Common myeloid progenitor, CD34-positive (primary cell): ENCODE measurements at places on chromosomes 4 and X.

GRCh38 chr4:144355811-144356757 lies 215.6 kb upstream of the GYPA start:
- peak; percentile 74 for DNase-seq

DNA sequence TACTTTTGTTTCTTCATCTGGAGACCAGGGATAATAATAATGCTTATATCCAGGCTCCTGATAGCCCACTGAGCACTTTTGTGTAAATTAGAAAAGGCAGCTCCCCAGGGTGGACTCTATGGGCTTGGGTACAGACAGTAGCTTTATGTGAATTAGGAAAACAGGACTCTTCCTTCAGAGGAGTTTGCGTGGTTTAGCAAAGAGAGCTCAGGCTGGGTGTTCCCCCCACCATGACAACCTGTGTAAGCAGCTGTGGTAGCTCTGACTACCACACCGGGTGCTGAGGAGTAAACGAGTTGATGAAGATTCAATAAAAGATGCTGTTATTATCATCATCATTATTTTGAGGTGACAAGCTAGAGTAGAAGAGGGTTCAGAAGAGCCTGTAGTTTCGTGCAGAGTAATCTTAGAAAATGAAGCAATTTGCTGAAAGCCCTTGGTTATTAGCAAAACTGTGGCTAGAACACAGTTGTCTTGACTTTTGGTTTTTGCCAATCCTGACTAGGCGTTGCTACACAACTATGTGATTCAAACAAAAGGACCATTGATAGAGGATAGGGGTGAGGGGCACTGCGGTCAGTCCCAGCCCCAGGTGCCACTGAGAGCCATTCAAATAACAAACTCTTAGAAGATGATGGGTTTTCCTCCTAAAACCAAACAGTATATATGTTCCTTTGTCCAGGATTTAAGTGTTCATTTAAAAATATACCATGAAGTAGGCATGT lies 60.6 kb upstream of the LIMCH1 start:
- no peak for DNase-seq

DNA sequence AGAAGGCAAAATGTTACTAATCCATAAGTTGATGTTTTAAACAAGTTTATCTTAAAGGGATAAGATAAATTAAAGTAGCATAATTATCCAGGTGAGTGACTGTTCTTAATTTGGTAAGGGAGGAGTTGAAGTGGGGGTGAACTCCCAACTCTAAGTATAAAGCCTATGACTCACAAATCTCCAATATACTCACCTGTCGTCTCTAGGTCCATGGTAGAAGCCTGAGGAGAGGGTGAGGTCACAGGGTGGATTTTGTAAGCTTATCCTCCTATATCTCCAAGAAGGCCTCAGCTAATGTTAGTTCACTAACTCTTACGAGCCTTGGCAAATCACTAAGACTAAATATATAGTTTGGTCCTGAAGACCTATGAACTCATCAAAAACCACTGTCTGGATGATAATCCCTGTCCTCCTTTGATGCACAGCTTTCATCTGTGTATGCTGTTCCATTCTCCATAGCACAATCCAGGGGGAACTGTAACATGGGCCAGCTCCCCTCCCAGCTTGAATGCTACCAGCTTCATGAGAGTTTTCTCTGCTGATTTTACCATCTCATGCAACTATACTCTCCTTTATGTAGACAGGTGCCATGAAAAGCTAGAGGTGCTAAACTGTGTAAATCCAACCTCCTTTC lies 158.7 kb downstream of the BTC start:
- no peak for DNase-seq

GRCh38 chr4:76733068-76733771 lies 164.7 kb downstream of the SOWAHB start:
- DNase-seq, result no peak

DNA sequence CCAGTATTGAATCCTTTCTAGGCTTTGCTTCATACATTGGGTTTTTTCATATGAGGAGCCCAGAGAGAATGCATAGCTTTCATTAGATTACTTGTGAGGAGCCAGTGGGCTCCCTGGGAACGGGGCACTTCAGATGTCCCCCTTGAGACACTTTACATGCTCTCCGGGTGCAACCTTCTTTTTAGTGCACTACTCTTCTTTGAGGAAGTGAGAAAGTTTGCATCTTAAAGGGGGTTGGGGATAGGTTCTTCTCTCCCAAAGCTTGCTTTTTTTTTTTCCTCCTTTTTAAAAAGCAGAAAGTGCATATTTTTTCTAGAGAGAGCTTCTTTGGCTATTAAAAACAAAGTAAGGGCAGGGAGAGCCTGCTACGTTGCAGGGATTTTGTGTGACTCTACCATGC lies 4.3 kb downstream of the HADH start:
- DNase-seq, result peak; percentile 22

- DNase-seq, result no peak
Observed at GRCh38 chr4:160423879-160424451, 1321.1 kb downstream of the RAPGEF2 start.

DNA sequence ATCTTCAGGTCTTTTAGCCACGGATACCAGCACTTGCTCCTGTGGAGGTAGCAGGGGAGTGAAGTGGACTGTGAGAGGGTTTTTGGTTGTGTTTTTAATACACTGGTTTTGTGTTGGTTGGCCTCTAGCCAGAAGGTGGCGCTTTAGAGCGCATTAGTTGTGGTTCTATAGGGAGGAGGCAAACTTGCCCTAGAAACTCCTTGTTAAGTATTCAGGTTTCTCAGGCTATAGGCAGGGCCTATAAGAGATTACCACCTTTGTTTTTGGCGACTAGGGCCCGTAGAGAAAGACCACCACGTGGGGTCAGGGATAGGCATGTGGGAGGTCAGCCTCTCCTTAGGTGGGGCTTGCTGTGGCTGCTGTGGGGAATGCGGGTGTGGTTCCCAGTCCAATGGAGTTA lies 221.6 kb upstream of the SPANXN4 start:
- no peak for DNase-seq

DNA sequence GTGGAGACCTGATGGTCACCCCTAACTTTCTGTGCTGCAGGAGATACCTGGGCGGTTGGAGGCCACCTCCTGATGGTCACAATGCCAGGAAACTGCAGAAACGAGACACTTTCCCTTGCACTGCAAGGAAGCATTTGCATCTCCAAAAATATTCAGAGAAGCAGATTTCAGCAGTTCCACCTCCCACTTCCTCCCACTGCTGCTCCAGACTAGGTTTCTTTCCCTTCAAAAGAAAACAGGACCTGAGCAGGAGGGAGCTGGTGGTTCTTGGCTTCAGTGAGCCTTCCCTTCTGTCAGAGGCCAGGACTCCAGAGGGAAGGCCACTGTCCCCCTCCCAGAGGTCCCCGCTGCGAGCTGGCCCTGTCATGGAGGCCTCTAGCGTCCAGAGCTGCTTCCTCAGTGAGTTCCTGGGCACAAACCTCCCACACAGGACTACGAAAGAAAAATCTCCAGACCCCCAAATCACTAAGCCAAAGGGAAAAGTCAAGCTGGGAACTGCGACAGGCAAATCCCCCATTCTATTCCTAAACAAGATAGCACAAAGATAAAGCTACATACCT lies 35.9 kb downstream of the GPM6B start:
- no peak for DNase-seq

GRCh38 chrX:14594521-14594920 lies 65.2 kb downstream of the GLRA2 start:
- DNase-seq, result no peak

DNA sequence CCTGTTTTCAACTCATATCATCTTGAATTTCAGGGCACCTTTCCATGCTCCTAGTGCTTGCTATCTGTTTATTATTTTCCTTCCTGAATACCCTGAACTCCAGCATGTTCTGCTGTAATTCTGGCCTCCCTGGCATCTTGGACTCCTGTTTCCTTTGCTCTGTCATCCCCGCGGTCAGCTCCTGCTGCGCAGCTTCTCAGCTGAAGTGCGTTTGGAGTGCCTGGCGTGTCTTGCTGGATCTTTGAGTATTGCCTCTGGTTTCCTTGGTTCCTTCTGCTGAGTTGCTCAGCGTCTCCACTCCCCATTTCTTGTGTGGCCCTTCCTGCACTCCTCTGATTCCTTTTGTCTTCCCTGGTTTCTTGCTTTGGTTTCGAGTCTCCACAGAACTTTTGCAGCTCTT lies 84.4 kb downstream of the HTT start:
- no peak for DNase-seq

DNA sequence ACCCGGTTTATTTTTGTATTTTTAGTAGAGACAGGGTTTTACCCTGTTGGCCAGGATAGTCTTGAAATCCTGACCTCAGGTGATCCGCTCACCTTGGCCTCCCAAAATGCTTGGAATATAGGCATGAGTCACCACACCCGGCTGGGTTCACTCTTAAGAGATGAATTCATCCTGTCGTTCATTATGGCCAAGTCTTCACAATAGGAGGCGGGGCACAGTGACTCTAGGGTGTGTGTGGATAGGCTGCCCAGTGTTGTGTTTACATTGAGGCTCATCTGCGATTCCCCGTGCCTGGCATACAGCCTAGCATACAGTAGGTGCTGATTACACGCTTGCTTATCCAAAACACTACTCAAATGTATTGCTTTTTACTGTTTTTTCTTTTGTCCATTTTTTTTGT lies 41.3 kb upstream of the IGFBP7 start:
- DNase-seq, result no peak

- DNase-seq, result no peak
Observed at GRCh38 chr4:70382691-70383181, at the start of gene SMR3B. Gene SMR3B, plus strand, starts transcription at chr4:70383131. Its CDS starts 1,380 bp downstream, at chr4:70384511.

DNA sequence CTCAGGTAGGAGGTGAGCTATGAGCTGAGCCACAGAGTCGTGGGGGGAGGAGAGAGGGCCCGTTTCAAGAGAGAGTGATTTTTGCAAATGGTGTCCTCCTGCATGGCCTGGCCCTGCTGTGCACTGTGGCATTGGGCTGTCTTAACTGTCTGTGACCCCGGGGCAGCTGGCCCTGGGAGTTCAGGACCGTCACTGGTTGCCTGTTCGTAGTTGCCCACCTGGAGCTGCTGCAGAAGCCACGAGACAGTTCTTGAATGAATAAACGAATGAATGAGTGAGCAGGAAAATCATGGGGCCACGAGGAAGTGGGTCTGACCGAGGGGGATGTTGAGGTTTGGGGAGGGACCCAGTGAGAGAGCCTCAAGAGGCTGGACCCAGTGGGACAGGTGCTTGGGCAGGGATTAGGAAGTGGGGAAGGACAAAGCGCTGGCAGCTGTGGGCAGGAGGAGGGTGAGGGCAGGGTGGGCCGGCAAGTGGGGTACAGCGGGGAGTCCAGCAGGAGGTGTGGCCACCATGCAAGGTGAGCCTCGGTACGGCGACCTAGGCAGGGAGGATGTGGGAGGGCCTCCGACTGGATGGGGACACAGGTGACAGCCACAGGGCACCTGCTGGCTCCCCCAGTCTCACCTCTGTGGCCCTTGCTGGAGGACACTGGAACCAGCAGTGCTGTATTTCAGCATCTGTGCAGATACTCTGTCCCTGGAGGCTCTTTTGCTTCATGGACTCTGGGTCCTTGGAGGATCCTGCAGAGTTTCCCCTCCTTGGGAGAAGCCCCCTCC lies 10.2 kb downstream of the RGS12 start:
- DNase-seq, result peak; percentile 84

DNA sequence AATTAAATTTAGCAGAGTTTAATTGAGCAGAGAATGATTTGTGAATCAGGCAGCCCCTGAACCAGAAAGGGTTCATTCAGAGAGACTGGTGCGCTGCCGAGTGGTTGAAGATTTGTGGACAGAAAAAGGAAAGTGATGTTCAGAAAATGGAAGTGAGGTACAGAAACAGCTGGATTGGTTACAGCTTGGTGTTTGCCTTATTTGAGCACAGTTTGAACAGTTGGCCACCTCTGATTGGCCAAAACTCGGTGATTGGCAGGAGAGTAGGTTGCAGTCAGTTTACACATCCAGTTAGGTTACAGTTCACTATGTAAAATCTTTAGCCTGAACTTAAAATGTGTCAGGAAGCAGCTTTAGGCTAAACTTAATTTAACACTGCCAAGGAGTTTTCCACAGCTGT lies 14.9 kb downstream of the MID1IP1 start:
- DNase-seq, result peak; percentile 20

GRCh38 chr4:180665481-180665880 lies 1577.7 kb upstream of the TENM3 start:
- DNase-seq, result no peak

GRCh38 chrX:68433155-68433980 lies at the start of gene OPHN1:
Gene OPHN1, minus strand, starts transcription at chrX:68433495. Its CDS starts 475 bp downstream, at chrX:68433020.
- peak; percentile 14 for DNase-seq

GRCh38 chrX:136272325-136272724 lies 21.1 kb upstream of the MAP7D3 start:
- DNase-seq, result no peak

GRCh38 chr4:79949178-79949577 lies 123.9 kb downstream of the ANTXR2 start:
- no peak for DNase-seq

DNA sequence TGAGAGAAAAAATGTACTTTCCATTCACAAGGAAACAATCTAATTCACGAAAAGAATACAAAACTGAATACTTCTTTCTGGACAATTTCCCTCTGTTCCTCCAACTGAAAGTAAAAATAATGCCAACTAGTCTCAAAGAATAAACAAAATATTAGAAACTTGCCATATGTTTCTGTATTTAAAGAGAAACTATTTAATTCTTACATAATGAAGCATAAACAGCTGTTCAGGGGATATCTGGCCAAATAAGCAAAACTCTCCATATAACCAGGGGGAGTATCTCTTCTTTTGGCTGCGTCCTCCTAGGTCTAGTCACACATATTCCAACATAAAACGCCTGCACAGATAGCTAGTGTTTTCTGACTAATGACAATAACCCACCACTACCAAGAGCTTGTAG lies 805 bp downstream of the GATB start:
- no peak for DNase-seq

- DNase-seq, result no peak
Observed at GRCh38 chrX:112877771-112878173, 37.1 kb upstream of the AMOT start.

GRCh38 chr4:90419124-90419711 lies 292.0 kb downstream of the CCSER1 start:
- DNase-seq, result peak; percentile 38

DNA sequence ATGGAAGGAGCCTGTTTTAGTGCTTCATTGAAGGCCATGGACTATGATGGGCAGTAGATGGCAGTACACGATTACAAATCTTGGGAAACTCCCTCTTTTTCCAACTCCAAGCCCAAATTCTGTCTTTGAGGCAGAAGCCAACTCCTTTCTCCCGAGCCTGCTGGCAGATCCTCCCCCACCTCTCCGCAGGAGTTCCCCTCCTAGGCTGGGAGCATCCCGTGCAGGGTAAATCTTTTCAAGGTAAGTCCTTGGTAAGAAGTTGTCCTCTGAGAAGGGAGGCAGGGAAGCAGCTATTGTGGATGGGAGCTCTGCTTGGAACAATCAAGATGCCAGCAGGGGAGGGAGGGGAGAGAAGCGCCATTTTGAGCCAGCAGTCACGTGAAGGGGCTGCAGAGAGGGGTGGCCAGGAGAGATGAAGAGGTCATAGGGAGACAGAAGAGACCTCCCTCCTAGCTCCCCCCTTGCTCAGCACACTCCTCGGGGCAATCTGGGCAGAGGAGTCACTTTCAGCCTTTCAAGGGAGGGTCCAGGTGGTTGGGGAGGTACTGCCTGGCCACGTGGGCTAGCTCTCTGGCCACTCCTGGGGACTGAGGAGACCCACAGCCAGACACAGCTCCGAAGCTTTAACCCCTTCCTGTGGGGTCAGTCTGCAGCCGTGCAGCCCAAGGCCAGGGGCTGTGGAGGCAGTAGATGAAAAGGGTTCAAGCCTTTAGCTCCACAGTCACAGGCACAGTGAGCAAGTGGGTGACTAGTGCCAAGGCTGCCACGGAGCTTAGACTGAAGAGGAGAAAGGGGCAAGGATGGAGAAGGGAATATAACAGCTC lies 9.6 kb downstream of the CC2D2A start:
- peak; percentile 55 for DNase-seq

GRCh38 chrX:37594755-37595382 lies 23.4 kb downstream of the LANCL3 start:
- no peak for DNase-seq

GRCh38 chr4:87977521-87978278 lies 2.2 kb downstream of the SPP1 start:
- no peak for DNase-seq
